NCI-H82 (cell line): ENCODE measurements at places on chromosomes 6 and 20.
A peak's percentile ranks its signal among the peaks of the same experiment; 100 is the strongest.

- no peak for DNase-seq
These were observed 1274.9 kb upstream of the GJE1 start for GRCh38 chr6:140857739-140858380.

- no peak for DNase-seq
These were observed 7.4 kb upstream of the SLC23A2 start for GRCh38 chr20:5008759-5009158.

DNA sequence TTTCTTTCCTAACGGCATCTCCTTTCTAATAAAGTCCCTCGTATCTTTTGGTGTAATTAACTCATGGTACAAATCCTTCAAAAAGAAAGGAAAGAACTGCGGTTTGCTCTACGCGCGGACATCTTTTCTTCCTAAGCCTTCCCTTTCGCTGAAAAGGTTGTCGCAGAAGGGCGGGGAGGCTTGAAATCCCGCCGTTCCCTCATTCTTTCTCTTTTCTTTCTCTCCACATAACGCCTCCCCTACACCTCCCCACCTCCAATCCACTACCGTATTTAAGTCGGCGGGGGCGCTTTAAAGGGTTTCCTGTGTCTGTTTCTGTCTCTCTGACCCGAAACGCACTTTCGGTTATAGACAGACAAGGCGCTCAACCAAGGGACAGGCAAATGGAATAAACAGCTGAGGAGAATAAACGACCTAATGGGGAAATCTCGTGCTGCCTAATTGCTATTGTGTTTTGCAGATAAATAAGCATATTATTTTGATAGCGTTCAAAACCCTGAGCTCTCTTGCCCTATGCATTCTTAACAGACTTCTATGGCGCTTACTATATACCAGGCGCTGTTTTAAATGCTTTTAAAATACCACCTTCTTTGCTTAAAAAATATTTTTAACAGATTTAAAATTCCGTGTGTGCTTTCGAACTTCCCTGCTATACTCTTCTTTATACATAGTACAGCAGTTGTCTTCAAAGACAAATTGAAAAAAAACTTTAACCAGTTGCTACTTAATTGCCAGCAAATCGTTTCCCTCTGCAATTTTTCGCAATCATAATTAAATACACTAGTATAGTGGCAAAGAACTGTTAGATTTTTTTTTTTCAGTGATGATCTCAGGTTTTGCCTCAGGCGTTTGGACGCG lies 2.5 kb upstream of the HEY2 start:
- peak; percentile 96 for DNase-seq

DNA sequence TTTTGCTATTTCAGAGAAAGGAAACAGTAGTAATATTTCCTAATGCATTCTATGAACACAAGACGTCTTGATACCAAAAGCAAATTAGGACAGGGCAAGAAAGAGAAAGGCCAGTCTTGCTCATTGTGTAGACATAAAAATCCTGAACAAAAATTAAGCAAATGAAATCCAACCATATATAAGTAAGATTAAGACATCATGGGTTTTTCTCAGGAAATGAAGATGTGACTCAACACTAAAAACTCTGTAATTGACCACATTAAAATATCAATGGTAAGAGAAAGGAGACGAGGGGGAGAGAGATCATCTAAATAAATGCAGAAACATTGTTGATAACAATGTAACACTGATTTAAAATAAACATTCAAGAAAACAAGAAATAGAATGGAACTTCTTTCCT lies 205.4 kb downstream of the SOD2 start:
- DNase-seq, result no peak

DNA sequence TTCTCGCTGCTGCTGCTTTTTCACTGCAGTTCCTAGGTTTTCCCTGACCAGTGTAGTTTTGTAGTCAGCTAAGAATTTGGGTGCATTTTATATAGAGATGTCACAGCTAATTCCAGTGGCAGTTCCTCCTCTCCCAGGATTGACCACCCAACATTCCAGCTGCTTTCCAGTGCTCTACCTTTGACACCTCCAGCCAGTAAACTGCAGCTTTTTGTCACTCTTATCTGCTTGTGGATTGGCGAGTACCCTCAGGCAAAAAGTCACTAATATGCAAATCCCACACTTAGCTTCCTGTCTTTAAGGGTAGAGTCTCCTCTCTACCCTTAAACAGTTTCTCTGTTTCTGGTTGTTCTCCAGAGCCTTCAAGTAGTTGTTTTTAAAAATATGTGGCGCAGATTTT lies 146.9 kb upstream of the KCNG1 start:
- no peak for DNase-seq

GRCh38 chr20:36872852-36873251 lies 3.1 kb upstream of the TLDC2 start:
- no peak for DNase-seq

- no peak for DNase-seq
These were observed 1.8 kb upstream of the CST3 start for GRCh38 chr20:23639490-23639958.

DNA sequence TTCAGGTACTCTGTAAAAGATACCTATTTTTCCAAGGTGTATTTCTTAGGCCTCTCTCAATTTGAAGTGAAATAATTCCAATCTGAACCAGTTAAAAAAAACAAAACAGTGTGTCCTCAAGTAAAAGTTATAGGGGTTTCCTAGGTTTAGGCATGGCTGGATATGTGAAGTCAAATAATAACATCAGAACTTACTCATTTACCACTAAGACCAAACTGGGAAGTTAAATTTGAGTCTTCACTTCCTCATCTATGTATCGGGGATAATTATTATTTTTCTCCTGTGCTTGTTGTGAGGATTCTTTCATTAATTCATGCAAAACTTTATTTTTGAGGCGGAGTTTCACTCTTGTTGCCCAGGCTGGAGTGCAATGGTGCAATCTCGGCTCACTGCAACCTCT lies 86.2 kb upstream of the PTPRK start:
- no peak for DNase-seq

DNA sequence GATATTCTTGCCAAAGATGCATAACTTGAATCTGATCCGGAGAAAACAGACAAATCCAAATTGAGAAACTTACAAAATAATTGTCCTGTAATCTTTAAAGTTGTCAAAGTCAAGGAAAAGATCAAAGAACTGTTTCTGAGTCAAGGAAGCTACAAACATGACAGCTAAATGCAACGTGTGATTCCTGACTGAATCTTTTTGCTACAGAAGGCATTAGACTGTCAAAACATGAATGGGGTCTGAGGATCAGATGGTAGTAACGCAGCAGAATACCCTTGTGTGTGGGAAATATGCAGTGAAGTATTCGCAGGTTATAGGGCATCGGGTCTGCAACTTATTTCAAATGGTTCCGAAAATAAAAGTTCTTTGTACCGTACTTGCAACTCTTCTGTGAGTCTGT lies 86.2 kb downstream of the MDGA1 start:
- no peak for DNase-seq

DNA sequence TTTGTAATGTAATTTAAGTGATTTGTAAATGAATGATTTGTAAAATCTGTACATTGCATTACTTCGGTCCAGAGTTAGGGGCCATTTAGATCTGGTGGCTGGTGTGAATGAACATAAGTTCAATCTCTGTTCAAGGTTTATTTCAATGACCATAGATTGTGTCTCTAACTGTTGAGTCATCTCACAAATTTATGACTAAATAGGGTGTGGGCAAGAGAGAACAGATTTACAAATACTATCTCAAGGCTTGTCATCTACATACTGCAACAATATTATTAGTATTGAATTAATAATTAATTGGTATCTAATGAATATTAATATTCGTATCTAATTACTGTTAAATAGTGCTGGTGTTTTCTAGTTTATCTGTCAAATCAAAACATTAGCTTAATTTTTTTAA lies 115.3 kb upstream of the EDN1 start:
- no peak for DNase-seq
